ENCODE measurements at places on chromosomes 2 and 18.
A peak's percentile ranks its signal among the peaks of the same experiment; 100 is the strongest.

GRCh38 chr18:75405351-75405750 is 22.2 kb downstream of the SMIM21 start:
- no peak for DNase-seq

DNA sequence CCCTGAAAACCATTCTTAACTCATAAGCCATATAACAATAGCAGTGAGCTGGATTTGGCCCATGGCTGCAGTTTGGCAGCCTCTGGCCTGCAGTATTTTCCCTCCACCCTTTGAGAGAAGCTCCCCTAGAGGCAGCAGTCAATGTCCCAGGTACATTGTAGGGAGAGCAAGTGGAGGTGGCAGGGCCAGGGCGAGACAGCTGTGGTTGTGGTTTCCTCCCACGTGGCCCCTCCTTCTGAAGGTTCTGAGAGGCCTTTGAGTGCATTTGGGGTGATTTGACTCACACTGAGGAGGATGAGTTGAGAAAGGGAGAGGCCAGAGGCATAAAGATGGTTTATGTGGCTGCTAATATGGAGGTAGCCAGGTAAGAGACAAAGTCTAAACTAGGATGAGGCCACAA is 45.5 kb upstream of the LDAH start:
- DNase-seq: no peak

GRCh38 chr2:171154348-171154747 is 6.3 kb downstream of the TLK1 start:
- DNase-seq: no peak

- DNase-seq: no peak
These were observed 40.9 kb downstream of the KDM3A start for GRCh38 chr2:86482034-86482433.

- no peak for DNase-seq
These were observed 114.0 kb downstream of the HIBCH start for GRCh38 chr2:190205657-190206056.

DNA sequence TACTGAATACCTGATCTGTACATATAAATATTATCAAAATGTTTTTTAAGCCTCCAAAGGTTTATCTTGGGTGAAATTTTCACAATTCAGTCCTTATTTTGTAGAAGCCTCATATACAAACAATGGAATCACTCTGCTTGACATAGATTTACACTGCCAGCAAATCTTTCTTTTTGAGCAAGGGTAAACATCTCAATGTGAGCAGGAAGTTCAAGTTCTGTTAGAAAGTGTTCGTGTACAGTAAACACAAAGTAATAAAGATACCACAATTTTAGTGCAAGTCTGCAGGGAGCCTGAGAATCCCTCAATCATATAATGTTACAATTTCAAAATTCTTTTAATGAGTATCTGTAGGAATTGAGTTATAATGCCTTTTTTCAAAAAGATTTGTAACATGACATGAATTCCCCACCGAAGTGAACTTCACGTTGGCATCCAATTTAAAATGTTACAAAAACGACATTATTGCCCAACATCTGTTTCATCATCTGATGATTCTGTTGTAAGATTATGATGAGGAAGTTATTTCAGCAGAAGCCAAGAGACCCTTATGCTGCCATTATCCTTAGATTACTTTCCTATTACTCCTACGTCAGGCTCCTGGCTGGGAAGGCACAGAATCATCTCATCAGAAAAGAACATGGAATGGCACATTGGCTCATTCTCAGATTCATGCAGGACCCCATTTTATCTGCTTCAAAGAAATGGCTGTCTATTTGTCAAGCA is 283.9 kb upstream of the ACVR2A start:
- no peak for DNase-seq

DNA sequence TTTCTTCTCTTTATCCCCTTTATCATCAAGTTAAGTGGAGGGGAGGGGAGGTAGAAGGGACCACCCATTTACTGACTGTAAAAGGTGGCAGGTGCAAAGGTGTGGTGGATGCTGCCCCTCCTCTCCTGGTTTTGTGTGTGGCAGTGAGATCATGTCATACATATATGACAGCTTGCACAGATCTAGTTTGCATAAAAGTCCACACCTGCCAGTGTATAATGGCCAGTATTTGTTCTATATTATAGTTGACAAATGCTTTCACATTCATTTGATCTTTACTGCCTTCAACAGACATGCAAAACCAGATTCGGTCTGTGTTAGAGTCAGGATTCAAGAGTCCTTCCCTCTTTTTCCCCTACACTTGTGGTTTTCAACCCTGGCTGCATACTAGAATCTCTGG is 55.1 kb downstream of the TGFA start:
- DNase-seq: no peak

- no peak for DNase-seq
These were observed 254.6 kb upstream of the ATP5MC3 start for GRCh38 chr2:175436076-175436475.

DNA sequence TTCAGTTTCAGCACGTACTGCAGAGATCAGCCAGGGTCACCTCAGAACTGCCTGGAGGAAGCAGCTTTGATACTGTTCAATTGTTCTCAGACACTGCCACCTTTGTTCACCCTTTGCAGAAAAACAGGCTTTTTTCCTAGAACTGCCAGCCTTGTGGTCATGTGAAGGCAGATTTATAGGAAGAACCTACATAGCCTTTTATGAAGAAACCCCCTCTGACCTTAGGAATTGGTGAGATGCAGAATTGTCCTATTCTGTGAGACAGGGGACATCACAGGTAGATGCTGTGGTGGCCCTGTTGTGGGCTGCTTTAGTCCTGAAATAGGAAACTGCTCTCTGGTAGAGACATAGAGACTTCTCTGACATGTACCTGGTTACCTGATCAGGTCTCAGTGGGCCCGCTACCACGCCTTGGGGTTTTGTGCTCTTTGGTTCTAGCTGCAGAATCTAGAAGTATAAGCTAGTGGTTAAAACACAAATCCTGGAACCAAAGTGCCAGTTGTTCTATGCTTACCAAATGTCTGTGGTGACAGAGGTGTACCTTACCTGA is 206.6 kb downstream of the AGPS start:
- no peak for DNase-seq

DNA sequence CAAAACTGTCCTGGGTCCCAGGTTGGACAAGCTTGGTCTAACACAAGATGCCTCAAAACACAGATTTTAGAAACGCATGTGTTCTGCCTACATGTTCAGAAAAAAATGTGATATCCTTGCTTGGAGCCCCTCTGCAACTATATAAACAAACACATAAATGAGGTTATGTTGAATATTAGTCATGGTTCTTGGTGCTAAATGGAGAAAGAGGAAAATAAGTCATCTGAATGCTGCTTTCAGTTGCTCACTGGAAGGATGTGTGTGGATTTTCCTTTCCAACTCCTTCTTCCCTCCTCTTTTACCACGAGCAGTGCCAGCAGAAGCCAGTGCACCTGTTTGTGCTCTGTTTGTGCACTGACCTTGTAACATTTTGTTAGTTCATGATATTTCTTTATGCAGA is 85.3 kb downstream of the PIEZO2 start:
- DNase-seq: no peak

- DNase-seq: no peak
These were observed 29.6 kb downstream of the STEAP3 start for GRCh38 chr2:119253114-119253702.

DNA sequence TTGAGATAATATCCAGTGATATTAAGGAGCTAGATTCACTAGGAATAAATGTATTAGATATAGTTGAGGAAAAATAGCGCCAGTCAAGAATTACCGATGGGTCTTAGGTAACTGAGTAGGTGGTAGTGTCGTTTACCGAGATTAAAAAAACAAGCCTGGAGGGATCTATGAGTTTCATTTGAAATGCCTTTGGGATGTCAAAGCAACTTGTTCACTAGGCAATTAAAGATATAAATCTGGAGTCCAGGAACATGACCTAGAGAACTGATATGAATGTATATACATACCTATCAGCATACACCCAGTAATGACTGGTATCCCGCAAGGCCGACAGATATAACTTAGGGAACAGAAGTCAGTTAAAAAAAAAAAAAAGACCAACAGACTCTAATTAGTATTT is 29.2 kb upstream of the MAP4K3 start:
- no peak for DNase-seq

GRCh38 chr2:113757138-113757657 is 756 bp upstream of the SLC35F5 start:
- DNase-seq: no peak

- no peak for DNase-seq
These were observed 55.6 kb downstream of the ANKRD44 start for GRCh38 chr2:197254776-197255530.

- DNase-seq: no peak
These were observed 1.0 kb downstream of the SPP2 start for GRCh38 chr2:234051374-234052070.

- peak; percentile 76 for DNase-seq
These were observed 2.6 kb downstream of the CLIP4 start for GRCh38 chr2:29117636-29118303.

All from LoVo (cell line).